ENCODE measurements at places on chromosomes 3 and 15.

- DNase-seq, result no peak
Measured at GRCh38 chr3:15055019-15055557, 10.0 kb downstream of the MRPS25 start.

DNA sequence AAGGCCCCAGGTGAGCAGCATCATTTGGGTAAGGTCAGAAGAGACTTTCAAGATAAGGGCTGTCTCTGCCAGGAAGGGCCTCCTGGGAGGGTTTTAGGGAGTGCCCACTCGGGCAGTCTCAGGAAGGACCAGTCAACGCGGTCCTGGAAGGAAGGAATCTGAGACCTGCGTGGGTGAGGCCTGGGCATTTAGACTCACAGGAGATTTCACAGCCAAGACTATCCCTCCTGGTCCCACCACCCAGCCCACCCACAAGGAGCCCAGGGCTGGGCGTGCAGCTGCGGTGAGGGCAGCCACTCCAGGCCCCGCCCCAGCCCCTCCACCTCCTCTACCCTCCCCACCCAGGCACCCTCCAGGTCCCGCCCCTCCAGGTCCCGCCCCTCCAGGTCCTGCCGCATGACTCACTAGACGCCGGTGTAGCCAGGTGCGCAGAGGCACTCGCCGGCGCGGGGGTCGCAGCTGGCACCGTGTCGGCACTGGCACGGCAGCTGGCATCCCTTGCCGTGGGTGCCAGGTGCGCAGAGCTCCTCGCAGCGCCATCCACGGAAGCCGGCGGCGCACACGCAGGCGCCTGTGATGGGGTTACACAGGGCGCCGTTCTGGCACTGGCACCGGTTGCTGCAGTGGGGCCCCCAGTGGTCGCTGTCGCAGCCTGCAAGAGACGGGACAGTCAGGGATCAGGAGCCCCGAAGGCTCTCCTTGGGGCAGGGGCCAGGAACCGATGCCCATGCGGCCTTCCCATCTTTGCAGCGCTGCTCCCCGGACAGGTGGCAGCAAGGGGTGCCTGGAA, 112.7 kb downstream of the RAB11A start:
- peak; percentile 62 for DNase-seq

DNA sequence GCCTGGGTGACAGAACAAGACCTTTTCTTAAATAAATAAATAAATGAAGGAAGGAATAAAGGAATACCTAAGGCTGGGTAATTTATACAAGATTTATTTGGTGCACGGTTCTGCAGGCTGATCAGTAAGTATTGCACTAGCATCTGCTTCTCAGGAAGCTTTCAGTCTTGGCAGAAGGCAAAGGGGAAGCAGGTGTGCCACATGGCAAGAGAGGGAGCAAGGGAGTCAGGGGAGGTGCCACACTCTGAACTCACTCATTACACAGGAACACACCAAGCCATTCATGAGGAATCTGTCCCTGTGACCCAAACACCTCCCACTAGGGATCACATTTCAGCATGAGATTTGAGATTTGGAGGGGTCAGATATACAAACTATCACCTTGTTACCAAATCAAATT, 56.4 kb downstream of the PRKCI start:
- no peak for DNase-seq

- DNase-seq, result no peak
Measured at GRCh38 chr3:151318991-151319390, 2.4 kb upstream of the GPR87 start.

- no peak for DNase-seq
Measured at GRCh38 chr3:38018296-38019266, 10.9 kb downstream of the PLCD1 start.

- DNase-seq, result no peak
Measured at GRCh38 chr3:13776253-13777050, 103.4 kb downstream of the WNT7A start.

- no peak for DNase-seq
Measured at GRCh38 chr15:81016489-81017068, 15.9 kb downstream of the TLNRD1 start.

DNA sequence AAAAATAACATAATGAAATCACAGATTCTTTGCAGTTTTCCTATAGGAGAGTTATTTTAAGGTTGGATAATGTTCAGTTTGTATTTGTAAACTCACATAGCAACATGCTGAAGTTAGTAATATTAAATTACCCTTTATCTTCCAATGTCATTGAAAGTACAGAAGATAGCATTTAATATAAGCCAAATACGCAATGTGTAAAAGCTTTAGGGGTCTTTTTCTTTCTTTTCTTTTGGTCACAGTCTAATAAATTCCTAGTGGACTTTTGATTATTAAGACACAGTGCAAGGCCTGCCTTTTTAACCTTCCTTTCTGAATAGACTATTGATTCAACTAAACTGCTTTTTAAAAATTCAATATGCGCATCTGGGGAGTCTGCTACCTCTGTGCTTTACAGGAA, 79.3 kb downstream of the OTOL1 start:
- DNase-seq, result no peak

DNA sequence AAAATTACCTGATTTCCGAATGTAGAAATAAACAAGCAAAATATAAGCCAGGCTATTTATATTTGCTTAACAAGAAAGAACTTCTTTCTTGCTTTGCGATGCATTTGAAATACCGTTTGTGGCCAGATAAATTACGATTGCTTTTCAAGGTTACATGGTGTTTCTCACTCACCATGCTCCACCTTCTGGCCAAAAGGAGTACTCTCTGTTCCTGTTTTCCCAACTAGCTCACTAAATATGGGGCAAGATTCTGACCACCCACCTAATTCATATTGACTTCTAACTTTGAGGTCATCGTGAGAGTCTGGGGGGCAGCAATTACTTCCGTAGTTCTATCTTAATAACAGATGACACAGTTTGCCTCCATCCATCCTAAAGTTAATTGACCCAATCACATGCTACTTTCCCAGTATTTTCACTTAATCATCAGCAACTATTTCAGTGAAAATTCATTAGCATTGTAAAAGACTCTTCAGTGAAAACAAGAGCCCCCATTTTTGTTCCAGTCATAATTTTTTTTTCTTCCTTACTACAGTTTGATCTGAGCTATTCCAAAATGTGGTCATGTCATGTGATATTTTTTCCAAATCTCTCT, 25.9 kb downstream of the ACP3 start:
- DNase-seq, result peak; percentile 56

DNA sequence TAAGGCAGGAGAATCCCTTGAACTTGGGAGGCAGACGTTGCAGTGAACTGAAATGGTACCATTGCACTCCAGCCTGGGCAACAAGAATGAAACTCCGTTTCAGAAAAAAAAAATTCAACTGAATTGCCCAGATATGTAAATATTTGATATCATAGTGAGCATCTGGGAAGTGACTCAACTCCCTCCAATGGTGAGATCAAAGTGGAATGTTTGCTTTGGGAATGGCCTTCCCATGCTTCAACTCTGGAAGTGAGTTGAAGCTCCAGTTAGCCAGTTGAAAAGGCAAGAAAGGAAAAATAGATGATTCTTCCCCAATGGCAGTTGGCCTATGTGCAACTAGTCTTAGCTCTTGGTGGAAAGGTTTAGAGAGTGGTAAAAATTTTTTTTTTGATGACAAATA, 131.6 kb upstream of the CMC1 start:
- no peak for DNase-seq

DNA sequence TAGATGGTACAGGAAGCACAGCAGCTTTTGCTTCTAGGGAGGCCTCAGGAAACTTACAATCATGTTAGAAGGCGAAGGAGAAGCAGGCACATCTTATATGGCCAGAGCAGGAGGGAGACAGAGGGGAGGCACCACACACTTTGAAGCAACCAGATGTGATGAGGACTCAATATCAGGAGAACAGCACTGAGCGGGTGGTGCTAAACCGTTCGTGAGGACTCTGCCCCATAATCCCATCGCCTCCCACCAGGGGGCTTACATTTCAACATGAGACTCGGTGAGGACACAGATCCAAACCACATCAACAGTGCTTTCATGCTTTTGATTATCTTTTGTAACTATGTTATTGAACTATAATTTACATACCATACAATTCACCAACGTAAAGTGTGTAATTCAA, 7.6 kb upstream of the TMEM44 start:
- DNase-seq, result peak; percentile 47

GRCh38 chr3:160001850-160002623, 13.4 kb downstream of the IL12A start:
- DNase-seq, result no peak

GRCh38 chr3:177037241-177037640, 160.0 kb downstream of the TBL1XR1 start:
- DNase-seq, result no peak

GRCh38 chr15:41832875-41833274, 5.0 kb downstream of the JMJD7 start:
- no peak for DNase-seq

DNA sequence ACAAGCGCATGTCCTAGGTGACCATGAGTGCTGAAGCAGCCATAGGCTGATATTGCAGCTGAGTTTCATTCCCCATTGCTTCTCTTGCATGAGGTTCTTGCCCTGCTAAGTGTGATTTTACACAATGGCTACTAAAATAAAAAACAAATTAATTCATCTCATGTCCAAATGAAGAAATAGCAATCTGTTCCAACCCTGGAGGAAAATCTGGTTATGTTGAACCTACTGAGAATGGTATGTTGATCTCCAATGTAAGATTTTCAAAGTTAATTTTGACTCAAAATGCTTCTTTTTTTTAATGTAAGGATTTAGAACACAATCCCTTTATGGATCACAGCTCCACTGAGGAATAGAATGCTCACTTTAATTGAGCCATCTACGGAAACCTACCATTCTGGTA, 254.2 kb upstream of the CRBN start:
- no peak for DNase-seq

GRCh38 chr3:158272081-158272480, 162.2 kb downstream of the RSRC1 start:
- no peak for DNase-seq

GRCh38 chr3:196932600-196932999, 9.7 kb downstream of the NCBP2 start:
- no peak for DNase-seq

DNA sequence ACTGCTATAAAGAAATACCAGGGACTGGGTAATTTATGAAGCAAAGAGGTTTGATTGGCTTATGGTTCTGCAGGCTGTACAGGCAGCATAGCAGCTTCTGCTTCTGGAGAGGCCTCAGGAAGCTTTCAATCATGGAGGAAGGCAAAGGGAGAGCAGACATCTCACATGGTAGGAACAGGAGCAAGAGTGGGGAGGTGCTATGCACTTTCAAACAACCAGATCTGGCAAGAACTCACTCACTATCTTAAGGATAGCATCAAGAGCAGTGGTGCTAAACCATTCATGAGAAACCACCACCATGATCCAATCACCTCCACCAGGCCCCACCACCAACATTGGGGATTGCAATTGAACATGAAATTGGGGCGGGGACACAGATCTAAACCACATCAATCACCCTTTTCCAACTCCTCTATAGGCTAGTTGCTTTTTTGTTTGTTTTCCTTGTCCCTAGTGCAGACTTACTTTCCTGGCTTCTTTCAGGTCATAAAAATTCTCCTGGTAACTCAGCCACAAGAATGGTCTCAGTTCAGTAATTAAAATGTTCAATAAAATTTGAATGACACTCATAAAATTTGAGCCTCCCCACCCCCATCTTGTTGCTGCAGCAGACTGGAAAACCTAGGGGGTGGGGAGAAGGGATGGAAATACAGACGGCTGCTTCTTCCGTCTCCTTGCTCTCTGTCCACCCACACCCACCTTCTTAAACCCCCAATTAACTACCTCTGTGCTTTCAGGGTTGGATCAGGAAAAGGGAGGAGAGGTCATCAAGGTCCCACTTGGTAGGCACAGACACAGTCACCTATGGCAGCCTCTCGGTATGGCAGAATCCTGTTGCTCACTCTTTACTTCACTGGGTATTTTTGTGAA, 16.3 kb upstream of the TIPARP start:
- no peak for DNase-seq

DNA sequence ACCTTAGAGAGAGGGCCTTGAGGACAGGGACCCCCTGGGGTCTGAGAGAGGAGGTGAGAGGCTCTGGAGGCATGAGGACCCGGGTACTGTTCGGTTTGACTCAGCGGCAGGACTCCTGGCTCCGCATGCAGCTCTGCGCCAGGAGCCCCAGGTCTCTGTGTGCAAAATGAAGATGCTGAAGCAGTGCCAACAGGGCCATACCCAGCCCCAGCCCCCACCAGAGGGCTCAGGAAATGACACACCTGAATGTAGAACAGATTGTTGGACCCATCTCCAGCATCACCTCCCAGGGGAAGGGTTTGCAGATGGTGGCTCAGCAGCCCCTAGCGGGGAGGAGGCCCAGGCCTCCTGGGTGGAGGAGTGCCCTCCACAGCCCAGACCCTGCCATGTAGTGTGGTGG, 30.2 kb downstream of the EPHB3 start:
- no peak for DNase-seq

GRCh38 chr3:18149386-18149785, 275.8 kb downstream of the SATB1 start:
- DNase-seq, result no peak

DNA sequence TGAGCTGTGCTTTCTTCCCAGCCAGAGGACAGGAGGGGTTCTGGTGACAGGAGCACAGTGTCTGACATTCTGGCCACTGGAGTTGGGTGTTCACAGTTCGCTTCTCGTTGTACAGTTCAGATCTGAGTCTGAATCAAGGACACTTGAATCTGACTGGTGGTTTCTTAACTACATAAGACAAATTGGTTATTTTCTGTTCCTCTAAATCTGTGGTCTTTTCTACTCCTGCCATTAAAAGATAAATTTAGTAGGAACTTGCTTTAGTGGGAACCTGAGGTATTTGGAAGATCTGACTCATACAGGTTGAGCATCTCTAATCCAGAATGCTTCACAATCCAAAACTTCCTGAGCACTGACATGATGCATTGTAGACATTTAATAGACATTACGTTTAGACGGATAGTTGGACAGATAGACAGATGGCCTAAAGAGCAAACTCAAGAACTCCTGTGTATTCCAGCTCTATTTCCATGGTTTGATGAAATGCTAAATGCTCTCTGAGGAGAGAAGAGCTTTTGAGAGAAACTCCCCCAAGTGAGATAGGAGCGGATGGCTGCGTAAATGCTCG, 71.0 kb downstream of the CCK start:
- no peak for DNase-seq

- no peak for DNase-seq
Measured at GRCh38 chr15:63719281-63719680, 114.5 kb downstream of the HERC1 start.

All from Caco-2 (cell line).